ENCODE measurements at places on chromosomes 13 and 19. TPM values are rescaled to one million over a fixed set of nuclear protein-coding genes. Genes with fewer than 3 reads are reported as not detected.

The GRK1 gene
- polyA plus RNA-seq = not detected

The SERTAD3 gene
- 5.8 TPM for polyA plus RNA-seq

The GAS6 gene
- polyA plus RNA-seq = not detected

The FBN3 gene
- not detected for polyA plus RNA-seq

The TM9SF2 gene
- polyA plus RNA-seq = 115 TPM
